ENCODE measurements at places on chromosomes 11 and 22. TPM values are rescaled to one million over a fixed set of nuclear protein-coding genes. Genes with fewer than 3 reads are reported as not detected.

The FAM83F gene
- 5.8 TPM for total RNA-seq

The APLNR gene
- not detected for total RNA-seq

DNA sequence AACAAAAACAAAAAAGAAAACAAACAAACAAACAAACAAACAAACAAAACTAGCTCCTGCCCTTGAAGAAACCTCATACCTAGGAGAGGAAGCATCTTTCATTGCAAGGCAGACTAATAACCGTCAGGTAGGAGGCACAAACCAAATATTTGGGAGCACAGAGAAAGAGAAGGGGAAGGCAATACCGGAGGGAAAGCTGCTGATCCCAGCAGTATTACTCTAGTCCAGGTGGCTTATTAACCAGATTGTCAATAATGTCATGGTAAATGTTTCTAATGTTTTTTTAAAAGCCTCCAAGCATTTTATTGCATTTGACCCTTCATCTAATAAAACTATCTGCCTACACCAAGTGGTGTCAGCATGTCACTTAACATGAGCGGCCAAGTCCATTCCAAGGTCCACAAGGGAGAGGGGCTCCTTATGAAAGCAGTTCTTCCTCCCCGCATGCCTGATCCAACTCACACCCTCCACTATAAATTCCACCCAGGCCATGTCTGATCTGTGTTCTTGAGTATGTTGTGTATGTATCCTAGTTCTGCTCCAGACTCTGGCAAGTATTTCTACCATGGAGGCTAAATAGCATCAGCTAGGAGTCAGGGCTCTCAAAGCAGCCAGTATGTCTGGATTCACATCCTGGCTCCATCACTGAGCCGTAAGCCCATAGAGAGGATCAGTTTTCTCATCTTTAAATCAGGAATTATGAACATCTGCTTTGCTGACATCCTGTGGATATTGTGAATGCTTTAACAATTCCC is 208.1 kb upstream of the TENM4 start:
- DNase-seq = no peak

DNA sequence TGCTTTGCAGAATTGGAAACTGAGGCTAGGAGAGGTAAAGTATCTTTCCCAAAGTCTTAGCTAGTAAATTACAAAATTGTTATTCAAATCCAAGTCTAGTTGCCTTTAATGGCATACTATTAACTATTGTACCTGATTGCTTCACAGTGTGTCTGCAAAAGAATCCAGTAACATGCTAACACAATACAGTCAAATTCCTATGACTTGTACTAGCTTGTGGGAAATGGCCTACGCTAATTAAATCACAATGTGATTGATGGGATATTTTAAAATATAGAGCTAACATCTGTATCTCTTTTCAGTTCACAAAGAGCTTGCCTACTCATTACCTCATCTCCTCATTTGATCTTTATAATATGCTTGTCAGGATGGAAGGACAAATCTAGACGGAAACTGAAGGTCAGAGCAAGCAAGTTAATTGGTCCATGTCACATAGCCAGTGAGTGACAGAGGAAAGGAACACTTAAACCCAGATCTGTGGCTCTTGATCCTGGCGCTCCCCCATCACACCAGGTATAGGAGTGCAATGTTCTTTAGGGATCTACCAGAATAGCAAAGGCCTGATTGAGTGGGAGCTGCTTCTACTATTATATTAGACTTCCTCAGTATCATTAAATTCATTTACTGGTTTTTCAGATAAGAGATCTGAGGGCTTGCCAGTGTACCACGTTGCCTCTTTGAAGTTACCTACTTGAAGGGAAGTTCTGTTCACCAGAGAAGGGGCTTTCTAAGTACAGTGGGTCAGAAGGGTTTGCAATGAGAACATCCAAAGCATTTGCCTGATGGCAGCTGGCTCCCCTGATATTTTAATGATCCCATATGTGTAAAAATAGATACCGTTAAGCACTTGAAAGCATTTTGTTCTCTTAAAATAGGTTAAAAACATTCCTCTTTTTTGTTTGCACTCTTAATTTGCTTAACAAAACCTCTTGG is 213.6 kb upstream of the SESN3 start:
- no peak for DNase-seq

DNA sequence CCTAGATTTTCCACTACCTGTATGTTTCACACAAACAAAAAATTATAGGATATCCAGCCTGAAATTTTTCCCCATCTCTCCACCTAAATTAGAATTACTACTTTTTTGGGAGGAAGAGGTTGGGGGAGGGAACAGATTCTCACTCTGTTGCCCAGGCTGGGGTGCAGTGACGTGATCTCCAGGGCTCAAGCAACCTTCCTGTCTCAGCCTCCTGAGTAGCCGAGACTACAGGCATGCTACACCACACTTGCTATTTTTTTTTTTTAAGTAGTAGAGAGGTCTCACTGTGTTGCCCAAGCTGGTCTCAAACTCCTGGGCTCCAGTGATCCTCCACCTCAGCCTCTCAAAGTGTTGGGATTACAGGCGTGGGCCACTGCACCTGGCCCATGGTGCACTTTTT is 9.5 kb downstream of the JAML start:
- no peak for DNase-seq

DNA sequence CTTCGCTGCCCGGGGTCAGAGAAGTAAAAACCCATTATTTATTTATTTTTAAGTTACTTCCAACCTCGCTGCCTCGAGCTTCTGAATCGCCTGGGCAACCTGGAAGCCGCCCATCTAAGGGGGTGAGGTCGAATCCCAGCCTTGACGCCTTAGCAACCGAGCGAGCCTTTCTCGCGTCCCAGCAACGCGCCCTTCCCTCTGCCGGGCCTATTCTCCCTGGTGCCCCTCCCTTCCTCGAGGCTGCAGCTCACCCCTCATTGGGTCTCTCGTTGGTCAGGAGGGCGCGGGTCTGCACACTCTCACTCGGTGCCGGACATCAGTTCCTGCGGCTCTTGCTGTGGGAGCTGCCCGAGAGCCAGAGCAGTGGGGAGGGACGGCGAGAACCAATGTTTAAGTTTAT is at the start of gene CCDC81:
CCDC81 (plus strand) TSS at position 302 of the 400 bp plus-strand sequence. CDS start 277 bp downstream, outside the sequence.
- DNase-seq = no peak

DNA sequence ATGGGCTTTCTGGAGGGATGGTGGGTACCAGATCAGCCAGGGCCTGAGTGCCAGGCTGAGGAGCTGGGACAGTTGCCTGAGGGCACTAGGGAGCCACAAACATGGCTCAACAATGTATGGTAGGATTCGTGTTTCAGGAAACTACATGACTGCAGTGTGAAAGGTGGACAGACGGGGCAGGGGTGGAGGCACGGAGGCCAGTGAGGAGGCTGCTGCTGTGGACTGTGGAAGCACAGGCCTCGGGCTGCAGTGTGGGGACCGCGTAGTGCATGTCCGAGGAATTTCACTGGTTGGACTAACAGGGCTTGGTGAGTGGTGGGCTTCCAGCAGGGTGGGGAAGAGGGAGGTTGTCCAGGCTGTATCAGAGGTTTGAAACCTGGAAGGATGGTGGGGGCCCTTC is 7.8 kb downstream of the P2RY2 start:
- no peak for DNase-seq

GRCh38 chr11:128664317-128664716 is 29.6 kb upstream of the FLI1 start:
- no peak for DNase-seq

GRCh38 chr11:122285070-122285988 is 169.3 kb upstream of the BLID start:
- DNase-seq = no peak

DNA sequence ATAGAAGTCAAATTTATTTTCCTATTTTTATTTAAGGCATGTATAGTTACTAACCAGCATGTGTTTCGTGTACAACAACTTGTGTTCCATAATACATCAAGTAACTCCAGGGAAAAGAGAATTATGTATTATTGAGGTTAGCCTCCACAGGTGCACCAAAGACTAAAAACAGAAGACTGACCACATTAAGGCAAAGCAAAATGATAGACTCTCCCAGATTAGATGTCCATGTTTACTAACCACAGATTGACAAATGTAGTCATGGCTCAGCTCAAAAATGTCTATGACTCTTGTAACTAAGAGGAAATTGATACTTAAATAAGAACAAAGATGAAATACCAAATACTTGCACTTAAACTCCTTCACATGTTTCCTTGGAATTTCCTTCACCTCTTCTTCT is 238.5 kb downstream of the METTL15 start:
- DNase-seq = no peak

- DNase-seq = no peak
These were observed 2.8 kb downstream of the KCTD14 start for GRCh38 chr11:78020246-78020645.

- no peak for DNase-seq
These were observed 72.2 kb downstream of the RBMXL2 start for GRCh38 chr11:7160814-7161489.

All from kidney epithelial cell (primary cell).